Central memory CD8-positive, alpha-beta T cell (primary cell): ENCODE measurements at places on chromosomes 3 and 15.

GRCh38 chr3:139538733-139539132 lies 809 bp downstream of the RBP1 start:
- no peak for DNase-seq

DNA sequence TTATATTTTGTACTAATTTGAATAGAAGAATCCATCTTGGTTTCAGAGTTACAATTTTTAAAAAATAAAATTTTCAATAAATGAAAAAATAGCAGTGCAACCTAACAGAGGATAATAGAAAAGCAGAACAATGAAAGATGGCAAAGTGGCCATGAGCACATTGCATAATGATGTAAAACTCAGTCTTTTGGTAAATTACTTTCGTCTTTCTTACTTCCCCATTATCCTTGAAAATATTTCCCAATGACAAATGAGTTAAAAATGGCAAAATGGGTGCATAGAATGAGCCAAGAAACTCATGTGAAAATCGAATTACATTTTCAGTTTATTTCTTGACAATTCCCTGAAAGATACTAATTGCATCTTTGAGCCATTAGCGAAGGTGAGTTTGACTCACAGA lies 236.4 kb downstream of the CDIN1 start:
- DNase-seq, result no peak

DNA sequence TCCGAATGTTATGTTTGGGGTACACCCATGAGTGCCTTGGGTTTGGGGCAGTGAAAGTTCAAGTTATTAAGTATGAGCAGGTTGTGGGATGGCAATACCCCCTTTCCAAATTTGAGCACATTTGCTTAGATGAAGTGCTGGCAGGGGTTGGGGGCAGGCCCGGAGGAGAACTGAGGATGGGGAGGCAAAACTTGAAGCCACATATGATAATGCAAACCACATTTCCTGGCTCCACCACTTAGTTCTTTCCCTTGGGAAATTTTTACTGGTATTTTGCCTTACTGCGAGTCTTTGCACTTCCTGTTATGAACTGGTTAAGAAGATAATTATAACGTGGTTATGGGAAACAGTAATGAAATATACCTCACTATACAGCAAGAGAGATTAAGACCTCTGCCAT lies 336.0 kb upstream of the ONECUT1 start:
- no peak for DNase-seq

- DNase-seq, result no peak
Observed at GRCh38 chr3:183883291-183884096, 1.2 kb downstream of the PARL start.

GRCh38 chr3:1591327-1592028 lies 498.7 kb downstream of the CNTN6 start:
- no peak for DNase-seq

DNA sequence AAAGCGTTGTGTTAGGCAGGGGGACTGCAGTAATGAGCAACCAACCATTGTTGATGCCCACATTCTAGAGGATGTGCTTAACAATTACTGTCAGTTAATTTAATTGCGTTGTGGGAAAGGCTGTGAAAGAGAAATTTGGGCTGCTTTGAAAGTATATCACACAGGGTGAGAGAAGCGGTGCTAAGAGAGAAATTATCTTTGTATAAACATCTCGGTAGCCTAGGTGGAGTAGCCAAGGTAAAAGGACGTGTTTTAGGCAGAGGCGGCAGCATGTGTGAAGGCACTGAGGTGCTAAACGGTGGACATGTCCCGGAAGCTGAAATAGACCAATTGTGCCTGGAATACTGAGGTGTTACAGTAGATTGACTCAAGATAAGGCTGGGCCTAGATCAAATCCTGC lies 71.9 kb downstream of the UBE2E2 start:
- DNase-seq, result no peak
